ENCODE measurements at places on chromosomes 6 and 20.

- DNase-seq = no peak
Observed at GRCh38 chr6:11288065-11288464, 55.6 kb upstream of the NEDD9 start.

DNA sequence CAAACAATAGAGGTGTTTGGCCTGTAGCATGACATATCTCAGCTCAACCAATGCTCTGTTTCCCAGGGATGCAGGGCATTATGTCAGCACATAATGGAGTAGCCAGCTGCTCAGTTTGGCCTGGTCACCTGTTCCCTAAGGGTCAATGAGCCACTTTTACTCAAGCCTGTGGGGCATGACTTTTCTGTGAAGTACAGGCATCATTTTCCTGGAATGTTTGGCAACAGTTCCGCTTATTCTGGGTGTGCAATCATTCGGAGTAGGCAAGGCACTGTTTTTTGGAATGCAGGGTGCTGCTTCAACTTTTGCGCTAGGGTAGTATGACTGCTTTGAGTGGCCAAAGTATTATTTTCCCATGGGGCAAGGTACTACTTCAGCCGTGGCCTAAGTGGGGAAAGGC, 665.4 kb downstream of the EPHA7 start:
- no peak for DNase-seq

GRCh38 chr6:160172704-160173103, 51.1 kb downstream of the SLC22A1 start:
- DNase-seq = no peak

GRCh38 chr20:44065401-44066340, 121.3 kb downstream of the JPH2 start:
- DNase-seq = no peak

DNA sequence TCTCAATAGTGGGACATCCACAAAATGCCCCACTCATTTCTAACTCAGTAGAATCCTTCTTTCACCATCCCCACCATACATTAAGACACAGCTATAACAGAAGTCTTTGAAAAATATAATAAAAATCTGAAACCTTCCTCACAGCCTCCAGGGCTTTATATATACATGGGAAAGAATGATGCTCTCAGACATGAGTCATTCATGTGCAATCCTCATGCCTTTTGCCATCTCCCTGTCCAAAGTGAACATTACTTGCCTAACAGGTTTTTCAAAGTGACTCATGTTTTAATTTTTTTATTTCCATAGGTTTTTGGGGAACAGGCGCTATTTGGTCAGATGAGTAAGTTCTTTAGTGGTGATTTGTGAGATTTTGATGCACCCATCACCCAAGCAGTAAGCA, 162.7 kb downstream of the RALGAPA2 start:
- no peak for DNase-seq

GRCh38 chr6:4853349-4853748, 77.1 kb downstream of the CDYL start:
- DNase-seq = no peak

- DNase-seq = no peak
Observed at GRCh38 chr20:23161244-23161891, 75.2 kb upstream of the CD93 start.

- no peak for DNase-seq
Observed at GRCh38 chr6:44133981-44134711, 6.8 kb downstream of the TMEM63B start.

DNA sequence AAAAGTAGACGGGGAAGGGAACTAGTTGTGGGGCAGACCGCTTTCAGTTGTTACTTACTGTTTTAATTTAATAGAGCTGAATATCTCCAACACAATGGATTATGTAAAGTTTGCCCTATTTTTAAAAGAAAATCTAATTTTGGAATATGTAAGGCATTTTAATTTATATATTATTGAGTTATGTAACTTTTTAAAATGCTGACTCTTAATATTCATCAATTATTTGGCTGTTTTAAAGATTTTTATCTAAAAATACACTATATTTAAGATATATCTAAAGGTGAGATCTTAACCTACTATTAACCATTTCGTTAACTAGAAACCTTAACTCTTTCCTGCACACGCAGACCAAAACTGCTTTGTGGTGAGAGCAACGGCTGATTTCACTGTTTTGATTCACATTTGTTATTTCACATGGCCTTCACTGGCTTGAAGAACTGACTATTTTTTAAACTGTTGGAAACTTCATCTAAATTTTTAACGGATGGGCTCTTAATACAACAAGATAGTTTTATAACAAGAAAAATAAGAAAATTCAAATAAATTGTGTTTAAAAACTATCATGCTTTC, 87.9 kb downstream of the HUS1B start:
- no peak for DNase-seq

- no peak for DNase-seq
Observed at GRCh38 chr6:140579918-140580317, 1205.5 kb upstream of the CITED2 start.

- no peak for DNase-seq
Observed at GRCh38 chr20:21324126-21324525, 21.0 kb downstream of the XRN2 start.

GRCh38 chr6:91317247-91317835, 730.5 kb upstream of the MAP3K7 start:
- DNase-seq = no peak

DNA sequence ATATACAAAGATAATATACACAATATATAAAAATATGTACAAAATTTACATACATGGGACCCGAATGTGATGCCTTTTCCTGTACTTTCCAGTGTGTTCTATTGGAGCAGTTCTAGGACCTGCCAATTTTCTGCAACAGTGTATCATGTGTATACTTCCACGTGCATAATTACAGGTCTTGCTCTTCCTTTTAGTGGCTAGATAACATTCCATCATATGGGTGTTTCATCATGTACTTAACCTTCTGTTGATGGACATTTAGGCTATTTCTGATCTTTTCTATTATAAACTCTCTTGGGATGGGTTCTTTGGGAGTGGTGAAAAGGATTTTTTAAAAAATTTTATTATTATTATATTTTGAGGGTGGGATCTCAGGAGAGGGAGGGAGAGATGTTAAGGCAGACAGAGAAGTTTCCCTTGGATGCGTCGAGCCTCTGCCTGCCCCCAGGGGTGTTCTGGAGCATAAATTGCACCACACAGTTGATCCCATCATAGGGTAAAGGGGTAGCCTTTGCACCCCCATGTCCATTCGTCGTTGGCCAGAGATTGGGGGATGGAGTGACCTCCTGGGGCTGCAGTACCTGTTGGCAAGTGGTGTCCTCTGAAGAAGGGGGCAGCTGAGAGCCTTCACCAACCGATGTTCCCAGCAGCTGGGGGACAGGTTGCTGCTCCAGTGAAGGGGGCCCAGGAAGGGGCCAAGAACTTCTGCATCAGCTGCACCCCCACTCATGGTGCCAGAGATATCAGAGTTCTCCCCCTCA, 110.3 kb downstream of the TOX2 start:
- no peak for DNase-seq

GRCh38 chr20:2469991-2470422, 582 bp downstream of the SNRPB start:
- DNase-seq = peak; percentile 43

DNA sequence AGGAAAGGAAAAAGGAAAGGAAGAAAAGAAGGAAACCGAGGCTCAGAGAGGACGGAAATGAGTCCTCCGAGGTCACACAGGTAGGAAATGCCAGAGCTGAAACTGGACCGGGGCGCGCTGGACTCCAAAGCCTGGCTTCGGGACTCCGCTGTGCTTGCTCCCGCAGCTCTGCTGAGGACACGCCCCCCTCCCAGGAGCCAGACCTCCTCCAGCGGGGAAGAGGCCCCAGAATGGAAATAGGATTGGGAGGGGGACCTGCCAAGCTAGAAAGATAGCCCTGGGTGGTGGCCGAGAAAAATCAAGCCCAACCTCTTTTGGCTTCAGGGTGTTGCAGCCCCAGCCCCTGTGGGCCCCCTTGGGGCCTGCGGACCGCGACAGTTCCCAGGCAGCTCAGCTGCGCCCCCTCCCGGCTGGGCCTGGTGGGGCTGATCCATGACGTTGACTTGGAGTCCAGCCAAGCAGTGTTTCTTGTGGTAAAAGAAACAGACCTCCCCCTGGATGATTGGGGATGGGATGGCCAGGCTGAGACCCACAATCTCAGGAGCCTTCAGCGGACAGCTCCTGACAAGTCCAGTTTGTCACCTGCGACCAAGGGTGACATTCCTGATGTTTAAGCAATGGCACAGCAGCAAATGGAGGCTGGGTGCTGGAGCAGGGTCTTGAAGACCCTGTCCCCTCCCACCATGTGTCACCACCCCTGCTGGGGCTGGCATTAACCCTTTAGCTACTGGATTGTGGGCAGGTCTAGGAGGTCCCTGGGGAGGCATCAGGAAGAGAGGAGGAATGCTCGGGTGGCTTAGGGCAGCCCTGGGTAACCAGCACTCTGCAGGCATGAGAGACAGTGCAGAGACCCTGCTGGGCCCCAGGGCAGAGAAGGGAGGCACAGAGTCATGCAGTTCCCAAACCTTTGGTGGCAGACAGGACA, 55.4 kb downstream of the RIPOR3 start:
- peak; percentile 31 for DNase-seq

DNA sequence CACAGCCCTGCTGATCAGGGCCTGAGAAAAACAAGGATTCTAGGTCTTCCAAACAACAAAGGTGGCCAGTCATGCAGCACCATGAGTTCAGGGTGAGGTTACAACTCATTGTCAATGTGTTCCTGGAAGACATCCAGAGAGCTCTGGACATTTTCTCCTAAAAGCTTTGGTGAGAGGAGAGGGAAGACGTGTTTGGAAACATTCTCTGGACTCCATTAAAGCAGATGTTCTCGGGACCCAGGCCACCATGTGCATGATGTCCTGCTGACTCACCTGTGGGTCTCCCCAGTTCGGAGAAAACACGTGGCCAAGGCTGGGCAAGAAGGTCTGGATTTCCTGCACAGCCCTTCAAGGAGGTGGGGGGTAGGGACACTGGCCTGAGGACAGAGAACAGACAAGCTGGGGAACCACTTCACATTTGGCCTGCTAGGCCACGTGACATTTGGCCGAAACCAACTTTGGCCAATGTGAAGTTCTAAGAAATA, 61.6 kb downstream of the KCNB1 start:
- no peak for DNase-seq
